HEK293T (cell line): ENCODE measurements at places on chromosomes 3 and 15.

DNA sequence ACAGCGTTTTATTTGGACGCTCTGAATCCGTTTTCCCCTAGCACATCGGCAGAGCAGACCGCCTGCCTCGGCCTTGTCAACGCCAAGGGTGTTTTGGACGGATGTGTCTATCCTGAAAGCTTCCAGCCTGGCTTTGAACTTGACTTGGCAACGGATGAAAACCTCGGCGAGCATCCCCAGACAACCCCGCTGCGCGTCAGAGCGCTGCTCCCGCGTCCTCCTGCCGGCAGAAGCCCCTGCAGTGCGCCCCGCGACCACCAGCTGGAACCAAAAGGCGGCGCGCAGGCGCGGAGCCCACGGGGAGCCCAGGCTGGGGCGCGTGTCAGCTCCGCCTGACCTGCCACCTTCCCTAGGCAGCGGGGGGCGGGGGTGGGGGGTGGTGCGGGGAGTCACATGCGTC, 26.2 kb upstream of the ARL8B start:
- no peak for DNase-seq

DNA sequence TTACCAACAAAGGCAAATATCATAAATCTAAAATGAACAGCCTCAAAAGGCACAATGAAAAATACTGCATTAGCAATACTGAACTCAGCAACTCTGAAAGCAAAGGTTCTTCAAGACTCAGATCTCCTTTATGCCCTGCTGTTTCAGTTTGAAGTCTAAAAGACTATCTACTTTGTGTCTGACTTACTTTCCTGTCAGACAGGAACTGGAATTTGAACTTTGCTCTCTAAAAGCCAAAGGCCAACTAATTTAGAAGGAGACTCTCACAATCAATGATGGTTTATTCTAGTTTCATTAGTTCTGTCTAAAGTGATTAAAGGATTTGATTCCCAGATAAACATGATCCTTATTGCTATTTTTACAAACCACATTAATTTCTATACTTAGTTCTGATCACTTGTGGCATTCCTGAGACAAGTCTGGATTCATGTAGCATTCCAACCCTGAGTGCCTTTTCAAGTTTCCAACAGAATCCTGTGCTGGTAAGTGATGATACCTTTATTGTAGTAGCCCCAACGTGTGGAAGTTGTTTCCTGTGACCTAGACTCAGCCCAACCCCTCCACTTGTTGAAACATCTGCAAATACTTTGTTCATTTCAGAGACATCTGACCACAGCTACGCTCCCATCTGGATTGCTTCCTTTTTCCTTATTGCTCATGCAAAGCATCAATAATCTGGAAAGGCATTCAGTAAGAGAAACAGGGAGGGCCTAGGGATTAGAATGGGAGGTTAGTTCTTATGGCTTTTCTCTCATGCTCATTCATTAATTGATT, 14.9 kb upstream of the LEKR1 start:
- DNase-seq: no peak

DNA sequence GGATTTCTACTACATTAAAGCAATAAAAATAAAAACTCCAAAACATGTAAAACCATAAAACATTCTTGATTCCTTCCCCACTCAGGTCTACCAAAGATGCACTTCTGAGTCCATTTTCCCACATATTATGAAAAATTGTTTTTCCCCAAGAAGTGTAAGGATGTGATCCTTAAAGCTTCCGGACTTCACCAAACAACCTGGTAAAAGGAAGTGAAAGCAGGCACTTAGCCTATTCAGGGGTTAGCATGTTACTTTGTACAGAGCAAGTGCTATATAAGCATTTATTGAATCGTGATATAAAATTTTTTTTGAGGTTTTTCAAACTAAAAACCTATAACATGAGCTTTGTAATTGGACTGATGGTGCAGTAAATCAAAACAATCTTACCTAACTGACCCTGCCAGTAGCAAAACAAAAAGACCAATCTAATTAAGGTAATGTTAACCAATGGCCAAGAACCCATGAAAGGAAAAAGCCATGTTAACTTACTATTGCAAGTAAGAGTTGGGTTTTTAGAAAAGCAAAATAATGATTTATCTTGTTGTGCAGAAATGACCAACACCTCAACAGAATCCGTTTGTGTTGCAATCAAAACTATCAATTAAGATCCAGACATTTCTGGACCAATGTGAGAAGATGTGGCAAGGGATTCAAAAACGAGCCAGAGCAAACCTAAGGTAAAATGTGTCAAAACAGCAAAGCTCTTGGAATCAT, 1.8 kb downstream of the SETD2 start:
- no peak for DNase-seq

DNA sequence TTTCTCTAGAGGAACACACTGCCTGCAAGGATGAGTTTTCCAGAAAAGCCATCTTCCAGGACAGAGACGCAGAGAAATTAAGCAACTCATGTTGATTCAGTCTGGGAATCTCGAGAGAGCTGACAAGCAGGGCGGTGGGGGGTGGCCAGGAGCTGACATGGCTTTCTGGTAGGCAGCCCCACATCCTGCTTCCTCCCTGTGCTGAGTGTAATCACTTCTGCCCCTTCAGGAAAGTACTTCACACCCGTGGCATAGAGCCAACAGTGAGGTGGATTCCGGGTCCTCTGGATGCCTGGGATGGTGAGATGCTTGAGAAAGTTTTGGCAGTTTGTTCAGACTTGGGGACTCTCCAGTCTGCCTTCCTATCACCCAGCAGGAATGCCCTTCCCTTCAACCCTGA, 221.1 kb downstream of the SLCO3A1 start:
- no peak for DNase-seq

DNA sequence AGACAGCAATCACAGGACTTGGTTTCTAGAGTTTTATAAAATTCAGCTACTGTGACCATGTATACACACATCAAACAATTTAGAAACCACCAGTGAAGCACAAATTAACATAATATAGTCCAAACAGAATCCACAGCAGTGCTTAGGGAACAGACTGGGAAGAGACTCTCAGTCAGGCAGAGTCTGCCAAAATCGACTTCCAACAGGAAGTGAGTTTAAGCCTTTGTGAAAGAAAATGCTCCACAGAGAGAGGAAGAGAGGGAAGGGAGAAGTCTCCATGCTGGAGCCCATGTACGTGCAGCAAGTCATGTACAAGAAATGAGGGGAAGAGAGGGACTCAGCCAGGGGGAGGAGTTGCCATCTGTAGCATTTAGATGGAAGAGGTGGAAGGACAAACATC, 172.6 kb downstream of the IL5RA start:
- DNase-seq: no peak
